Activated naive CD4-positive, alpha-beta T cell treated with anti-CD3 and anti-CD28 coated beads, Interleukin-2, amount 50 U/mL, for 16 hours (primary cell): ENCODE measurements at places on chromosomes 5 and 9.

- DNase-seq: no peak
These were observed 30.0 kb downstream of the XPA start for GRCh38 chr9:97666907-97667686.

DNA sequence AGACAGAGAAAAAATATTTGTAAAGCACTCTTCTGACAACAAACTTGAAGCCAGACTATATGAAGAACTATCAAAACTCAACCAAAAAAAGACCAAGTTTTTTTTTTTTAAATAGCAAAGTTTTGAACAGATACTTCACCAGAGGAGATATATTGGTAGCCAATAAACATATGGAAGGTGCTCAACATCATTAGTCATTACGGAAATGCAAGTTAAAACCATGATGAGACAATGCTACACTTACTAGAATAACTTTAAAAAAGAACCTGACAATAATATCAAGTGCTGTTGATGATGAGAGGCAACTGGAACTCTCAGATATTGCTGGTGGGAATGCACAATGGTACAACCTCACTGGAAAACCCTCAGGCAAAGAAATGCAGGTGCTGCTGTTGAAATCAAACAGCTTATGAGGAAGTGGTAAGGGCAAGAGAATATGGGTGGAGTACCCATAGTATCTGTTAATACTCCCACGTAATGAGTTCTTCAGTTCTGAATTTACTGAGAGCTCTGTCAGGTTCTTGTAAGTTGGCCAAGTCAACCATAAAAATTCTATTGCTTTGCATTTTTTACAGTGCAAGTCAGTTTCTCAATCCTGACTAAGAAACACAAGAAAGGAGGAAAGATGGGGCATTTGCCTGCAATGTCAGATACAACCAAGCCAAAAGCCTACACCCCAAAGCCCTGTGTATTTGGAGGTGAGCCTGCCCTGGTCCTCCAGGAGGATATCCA lies 87.3 kb upstream of the GNAQ start:
- no peak for DNase-seq

GRCh38 chr5:168585119-168585856 lies 6.1 kb upstream of the PANK3 start:
- no peak for DNase-seq

GRCh38 chr5:120140501-120140900 lies 323.6 kb upstream of the PRR16 start:
- DNase-seq: no peak

DNA sequence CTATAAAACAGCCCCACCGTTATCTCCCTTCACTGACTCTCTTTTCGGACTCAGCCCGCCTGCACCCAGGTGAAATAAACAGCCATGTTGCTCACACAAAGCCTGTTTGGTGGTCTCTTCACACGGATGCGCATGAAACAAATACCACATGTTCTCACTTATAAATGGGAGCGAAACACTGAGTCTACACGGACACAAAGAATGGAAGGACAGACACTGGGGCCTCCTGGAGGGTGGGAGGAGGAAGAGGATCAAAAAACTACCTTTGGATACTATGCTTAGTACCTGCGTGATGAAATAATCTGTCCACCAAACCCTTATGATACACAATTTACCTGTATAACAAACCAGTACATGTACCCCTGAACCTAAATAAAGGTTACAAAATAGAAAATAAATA lies 98.6 kb downstream of the ICE1 start:
- DNase-seq: no peak

DNA sequence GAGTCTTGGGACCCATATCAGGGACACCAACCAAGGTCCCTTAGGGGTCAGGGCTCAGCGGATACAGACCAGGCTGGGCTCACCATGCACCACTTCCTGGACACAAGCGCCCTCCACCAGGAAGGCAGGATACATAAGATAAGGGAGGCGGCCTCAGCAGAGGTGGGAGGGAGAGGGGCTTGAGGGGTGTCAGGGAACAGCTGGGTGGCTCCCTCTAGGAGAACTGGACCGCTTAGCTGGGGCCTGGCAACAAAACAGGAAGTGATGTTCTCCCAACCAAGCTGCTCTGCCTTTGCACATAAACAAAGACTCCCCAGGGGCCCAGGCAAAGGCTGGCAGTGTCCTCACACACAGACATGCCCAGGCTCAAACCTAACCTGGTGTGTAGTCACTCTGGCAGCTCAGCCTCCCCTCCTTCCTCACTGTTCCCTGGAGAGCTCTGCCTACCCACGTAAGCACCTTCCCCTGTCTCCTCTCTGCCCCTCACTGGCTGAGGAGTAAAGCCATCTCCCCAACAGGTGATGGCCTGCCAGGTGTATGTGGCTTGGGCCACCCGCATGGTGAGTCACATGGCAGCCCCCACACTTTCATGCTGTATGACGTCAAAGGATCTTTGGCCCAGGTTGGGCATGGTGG lies 5.8 kb upstream of the BICD2 start:
- DNase-seq: no peak

DNA sequence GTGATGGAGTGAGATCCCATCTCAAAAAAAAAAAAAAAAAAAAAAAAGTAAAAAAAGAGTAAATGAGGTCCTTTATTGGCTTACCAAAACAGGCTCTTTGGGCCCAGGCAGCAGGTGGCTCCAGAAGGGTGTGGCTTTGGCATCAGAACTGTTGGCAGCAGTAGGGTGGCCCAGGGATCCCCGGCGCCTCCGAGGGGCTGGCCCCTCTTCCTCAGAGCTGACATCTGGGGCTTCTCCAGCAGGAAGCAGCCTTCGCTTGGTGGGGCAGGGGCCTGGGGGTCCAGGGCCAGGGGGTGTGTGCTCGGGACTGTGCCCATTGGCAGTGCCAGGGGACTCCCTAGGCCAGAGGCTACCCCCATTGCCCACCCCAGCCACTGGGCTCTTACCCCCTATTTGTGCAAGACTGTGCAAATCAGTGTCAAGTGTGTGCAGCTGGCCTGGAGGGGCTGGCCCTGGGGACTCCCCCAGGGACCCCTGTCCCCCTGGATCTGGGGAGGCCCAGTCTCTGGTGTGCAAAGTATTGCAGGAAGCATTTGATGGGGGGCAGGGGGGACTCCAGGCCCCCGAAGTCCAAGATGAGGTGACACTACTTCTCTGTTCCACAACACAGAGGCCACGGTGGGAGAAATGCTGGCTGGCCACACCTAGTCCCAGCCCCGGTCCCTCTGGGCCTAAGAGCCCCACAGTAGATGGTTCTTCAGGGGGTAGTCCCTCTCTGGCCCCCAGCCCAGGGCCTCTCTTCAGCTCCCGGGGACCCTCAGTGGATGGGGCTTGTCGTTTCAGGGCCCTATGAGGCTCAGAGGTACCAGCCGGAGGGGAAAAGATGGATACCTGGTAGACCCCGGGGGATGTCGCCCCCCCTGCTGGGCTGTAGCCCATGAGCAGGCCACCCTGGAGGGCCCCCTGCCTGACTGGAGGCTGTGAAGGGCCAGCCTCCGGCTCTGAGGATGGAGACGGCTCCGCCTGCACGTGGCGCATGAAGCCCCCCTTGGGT lies 4.7 kb upstream of the STOML2 start:
- DNase-seq: no peak

- peak; percentile 86 for DNase-seq
These were observed 15.1 kb upstream of the ZNF131 start for GRCh38 chr5:43105369-43106289.

- no peak for DNase-seq
These were observed 195.4 kb upstream of the TRIM32 start for GRCh38 chr9:116491659-116492058.

DNA sequence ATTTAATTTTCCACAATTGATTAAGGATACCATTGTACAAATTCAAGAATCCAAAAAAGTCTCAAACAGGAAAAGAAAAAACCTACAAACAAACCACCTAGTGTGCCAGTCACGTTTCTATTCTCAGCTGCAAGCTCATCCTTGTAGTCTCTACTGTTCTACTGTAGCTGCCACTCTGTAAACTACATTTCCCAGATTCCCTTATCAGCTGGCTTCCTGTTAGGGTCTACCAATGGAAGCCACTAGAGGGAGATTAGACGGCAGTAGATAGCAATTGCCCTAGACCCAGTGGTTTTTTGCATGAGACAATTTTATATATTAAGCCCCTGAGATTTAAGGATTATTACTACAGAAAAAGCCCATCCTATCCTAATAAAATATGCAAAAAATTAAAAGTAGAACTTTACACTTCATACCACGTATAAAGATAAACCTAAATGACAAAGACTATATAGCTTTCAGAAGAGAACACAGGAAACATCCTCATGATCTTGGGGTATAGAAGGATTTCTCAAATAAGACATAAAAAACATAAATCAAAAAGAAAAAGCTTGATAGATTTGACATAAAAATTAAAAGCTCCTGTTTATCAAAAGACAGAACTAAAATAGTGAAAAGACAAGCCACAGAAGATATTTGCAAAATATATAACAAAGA lies 37.4 kb downstream of the P4HA2 start:
- DNase-seq: no peak

DNA sequence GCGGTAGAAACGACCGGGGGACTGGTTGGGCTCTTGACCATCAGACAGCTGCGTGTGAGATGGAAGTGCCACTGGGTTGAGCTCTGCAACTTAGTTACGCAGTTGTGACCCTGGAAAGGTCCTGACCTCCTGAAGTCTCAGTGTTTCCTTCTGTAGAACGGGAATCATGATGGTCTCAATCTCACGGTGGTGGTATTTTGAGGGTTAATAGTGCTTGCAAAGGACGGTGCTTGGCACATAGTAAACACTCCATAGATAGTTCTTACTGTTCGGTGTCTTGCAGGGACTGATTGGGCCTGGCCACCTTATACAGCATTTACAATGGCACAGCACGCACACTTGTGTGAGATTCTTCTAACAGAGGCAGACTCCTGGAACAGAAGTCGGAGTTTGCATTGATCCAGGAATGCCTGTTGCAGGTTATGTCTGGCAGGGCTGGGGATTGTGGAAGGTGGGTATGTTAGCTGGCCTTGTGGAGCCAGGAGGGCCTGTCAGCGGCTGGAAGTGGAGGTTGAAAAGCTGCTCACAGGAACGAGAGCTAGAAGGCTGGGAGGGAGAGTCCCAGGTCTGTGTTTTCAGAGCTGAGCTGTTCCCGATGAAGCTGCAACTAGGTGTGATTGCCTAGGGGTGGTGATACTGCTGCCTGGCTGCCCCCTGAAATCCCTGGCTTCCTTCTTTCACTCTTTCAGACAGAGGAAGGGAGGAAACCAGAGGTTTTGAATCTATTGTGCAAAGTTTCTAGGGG lies 962 bp upstream of the TXN start:
- DNase-seq: peak; percentile 11

GRCh38 chr5:159337016-159337955 lies 7.0 kb upstream of the IL12B start:
- peak; percentile 14 for DNase-seq

GRCh38 chr5:118980017-118980416 lies 8.3 kb downstream of the DTWD2 start:
- no peak for DNase-seq

DNA sequence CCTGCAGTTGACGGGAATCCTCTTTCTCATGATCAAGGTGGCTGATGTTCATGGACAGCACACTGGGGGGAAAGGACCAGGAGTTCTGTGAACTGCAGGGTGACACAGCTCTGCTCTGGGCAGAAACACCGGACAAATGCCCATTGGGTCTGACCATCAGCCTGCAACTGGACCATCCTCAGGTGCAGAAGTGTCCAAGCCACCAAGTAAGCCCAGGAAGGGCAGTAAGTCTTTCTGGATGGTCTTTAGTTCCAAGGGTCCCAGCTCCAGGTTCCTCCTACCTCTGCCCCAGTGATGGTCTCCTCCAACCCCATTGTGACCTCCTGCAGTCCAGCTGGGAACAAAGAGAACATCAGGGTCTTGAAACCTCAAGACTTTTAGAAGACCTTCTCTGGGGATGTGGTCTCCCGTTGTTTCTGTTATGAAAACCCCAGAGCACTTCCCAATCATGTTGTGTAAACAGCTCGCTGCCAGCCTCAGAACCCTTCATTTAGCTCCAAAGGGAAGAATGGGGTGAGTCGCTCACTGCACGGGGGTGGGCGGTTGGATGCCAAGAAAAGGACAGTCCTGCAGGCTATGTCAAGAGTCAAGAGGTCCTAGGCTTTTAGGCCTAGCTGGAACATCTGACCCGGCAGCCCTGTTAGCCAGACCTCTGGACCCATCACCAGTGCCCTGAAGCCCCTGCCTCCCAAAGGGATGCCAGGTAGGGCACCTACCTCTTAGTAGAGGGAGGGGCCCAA lies 41.8 kb upstream of the TCF7 start:
- DNase-seq: no peak

- no peak for DNase-seq
These were observed 375.8 kb downstream of the TAF11L14 start for GRCh38 chr5:18010053-18010452.

DNA sequence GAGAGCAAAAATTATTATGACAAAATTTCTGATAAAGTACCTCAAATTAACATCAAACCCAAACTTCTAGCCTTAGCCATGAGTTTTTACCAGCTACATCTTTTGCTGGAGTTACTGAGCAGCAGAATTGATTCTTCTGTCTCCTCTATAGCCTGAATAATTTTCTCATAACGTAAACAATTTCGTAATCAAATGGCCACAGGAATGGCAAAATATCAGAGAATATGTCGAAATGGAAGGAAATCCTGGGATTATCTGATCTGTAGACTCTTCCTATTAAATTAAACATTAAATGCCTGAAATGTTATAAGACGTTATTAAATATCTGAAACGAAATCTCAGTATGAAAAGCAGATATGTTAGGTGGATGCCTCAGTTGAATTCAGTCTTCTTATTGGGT lies 41.1 kb downstream of the LURAP1L start:
- DNase-seq: no peak

- DNase-seq: no peak
These were observed 59.8 kb downstream of the DAB2IP start for GRCh38 chr9:121711281-121711680.

GRCh38 chr5:142000704-142001484 lies 11.9 kb downstream of the GNPDA1 start:
- DNase-seq: no peak

GRCh38 chr5:142426129-142427014 lies 101.6 kb upstream of the SPRY4 start:
- no peak for DNase-seq

DNA sequence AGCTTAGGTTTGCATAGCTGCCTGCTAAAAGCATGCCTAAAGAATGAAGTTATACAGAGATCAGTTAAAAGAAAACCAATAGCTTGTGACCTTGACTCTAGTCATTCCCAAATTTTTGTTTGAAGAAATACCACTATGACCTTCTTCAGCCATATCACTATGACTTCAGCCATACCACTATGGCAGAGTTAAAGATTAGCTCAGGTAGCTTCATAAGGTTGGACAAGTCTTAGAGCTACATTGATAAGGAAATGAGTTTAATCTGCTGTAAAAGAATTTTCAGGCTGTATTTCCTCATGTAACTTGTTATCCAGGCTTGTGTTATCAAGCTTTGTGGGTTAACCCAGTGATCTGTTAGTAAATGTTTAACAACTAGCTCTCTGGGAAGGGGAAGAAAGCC lies 30.7 kb downstream of the C6 start:
- no peak for DNase-seq

- DNase-seq: no peak
These were observed 4.6 kb downstream of the PTCH1 start for GRCh38 chr9:95511952-95512708.

- DNase-seq: no peak
These were observed 2.1 kb downstream of the ANXA1 start for GRCh38 chr9:73153793-73154227.

GRCh38 chr5:102800427-102800826 lies 45.3 kb downstream of the PAM start:
- no peak for DNase-seq

GRCh38 chr9:69056191-69056815 lies 20.8 kb downstream of the FXN start:
- DNase-seq: no peak
